ENCODE measurements at places on chromosomes 12 and 14.

DNA sequence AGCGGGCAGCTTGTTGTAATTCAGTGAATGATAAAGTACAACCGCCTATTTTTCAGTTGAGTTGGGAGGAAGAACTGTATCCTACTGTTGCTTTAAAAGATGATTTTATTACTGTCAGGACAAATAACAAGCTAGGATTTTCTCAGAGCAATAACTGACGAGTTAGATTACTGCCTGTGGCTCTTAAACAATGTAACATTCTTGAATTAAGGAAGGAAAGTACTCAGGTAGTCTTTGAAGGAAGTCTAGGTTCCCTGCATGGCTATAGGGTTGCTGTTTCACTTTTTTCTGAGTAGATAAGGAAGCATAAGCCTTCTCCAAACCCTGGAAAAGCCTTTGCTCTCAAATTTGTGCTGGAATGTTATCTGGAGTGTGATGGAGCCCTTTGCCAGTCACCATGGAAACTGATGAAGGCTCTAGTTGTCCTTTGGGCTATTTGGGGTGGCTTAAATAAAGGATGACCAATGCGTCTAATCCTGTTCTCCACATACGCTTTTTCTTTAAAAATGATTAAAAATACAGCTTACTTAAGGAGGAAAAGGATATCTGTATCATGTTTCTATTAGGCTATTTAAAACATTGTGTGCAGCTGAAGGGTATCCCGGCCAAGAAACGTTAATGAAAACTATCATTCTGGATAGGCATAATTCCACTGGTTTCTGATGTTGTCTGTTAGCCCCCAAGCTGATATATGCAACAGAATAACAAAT, 17.7 kb downstream of the NUBPL start:
- DNase-seq = no peak

- DNase-seq = no peak
Measured at GRCh38 chr14:91830777-91831176, 36.6 kb downstream of the TC2N start.

- DNase-seq = no peak
Measured at GRCh38 chr12:49496417-49497360, 42.1 kb upstream of the KCNH3 start.

DNA sequence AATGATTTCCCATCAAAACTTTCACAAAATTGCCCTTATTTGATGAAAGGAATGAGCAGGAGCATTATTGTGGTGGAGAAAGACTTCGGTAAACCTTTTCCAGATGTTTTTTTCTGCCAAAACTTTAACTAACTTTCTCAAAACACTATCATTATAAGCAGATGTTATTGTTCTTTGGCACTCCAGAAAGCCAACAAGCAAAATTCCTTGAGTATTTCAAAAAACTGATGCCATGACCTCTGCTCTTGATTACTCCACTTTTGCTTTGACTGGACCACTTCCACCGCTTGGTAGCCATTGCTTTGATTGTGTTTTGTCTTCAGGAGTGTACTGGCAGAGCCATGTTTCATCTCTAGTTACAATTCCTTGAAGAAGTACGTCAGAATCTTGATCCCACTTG, 29.7 kb upstream of the RAB21 start:
- DNase-seq = no peak

DNA sequence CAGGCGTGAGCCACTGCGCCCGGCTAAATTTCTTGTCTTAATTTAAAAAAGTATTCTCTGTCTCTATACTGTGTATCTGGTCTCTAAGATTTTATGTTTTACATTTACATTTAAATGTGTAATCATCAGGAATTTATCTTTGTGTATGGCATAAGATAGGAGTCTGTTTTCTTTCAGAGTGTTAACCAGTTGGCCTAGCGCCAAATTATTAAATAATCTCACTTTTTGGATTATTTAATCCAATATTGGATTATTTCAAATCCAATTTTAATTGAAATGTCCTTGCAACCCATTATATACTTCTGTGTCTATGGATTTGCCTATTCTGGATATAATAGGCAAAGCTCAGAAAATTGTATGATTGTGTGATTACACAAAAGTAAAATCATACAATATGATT, 45.0 kb downstream of the BAZ2A start:
- no peak for DNase-seq

DNA sequence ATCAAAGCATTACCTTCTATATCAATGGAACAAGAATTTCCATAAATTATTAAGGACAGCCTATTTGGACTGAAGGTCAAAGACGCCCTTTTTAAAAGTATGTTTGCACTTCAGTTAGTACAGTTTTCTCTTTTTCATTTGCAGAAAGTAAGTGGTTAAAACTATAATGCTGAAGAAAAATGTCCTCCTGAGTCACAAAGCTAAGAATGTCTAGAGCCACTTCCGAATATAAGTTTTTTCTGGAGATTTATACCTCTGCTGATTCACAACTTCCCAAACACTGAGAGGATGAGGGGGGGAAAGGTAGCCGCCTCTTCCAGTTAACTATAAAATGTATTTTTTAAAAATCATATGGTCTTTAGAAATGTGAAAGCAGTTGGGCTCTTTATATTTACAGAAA, 84.9 kb downstream of the DUSP6 start:
- DNase-seq = no peak

- DNase-seq = no peak
Measured at GRCh38 chr14:45939572-45939971, 686.6 kb upstream of the MIS18BP1 start.

DNA sequence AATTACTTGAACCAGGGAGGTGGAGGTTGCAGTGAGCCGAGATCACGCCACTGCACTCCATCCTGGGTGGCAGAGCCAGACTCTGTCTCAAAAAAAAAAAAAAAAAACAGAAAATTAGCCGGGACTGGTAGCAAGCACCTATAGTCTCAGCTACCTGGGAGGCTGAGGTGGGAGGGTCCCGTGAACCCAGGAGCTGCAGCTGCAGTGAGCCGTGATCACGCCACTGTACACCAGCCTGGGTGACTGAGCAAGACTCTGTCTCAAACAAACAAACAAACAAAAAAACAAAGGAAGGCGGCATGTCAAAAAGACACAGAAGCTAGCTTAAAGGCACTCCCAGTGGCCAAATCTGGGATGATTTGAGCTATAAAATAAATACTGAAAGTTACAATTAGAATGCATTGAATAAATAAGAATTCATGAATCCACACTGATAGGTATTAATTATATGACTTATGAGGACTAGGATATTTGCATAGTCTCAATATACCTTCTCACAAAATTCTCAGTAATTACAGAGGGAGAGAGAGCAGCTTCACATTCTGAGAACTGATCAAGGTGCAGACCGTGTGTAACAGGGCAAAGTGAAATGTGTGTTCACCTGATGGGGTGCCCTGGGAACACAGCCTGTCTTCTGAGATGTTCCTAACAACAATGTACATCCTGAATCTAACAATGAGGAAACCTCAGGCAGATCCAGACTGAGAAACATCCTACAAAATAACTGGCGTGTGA, 42.7 kb upstream of the GPR132 start:
- DNase-seq = no peak

DNA sequence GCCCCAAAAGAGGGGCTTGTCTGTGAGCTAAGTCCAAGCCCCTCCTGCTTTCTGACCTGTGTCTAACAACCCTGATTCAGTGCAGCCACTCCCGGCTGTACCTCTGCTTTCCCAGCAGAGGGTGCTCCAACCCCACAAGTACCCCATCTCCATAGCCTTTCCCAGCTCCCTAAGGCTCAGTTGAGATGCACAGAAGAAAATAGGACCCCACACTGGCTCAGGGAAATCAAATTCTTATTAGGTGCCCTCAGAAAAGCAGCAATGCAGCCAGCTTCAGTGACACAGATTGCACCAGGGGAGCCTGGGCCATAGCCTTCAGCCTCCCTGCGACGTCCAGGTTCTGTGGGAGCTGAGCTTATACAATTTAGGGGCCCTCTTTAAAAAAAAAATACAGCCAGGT, 49.9 kb downstream of the LRRC74A start:
- DNase-seq = peak; percentile 39

DNA sequence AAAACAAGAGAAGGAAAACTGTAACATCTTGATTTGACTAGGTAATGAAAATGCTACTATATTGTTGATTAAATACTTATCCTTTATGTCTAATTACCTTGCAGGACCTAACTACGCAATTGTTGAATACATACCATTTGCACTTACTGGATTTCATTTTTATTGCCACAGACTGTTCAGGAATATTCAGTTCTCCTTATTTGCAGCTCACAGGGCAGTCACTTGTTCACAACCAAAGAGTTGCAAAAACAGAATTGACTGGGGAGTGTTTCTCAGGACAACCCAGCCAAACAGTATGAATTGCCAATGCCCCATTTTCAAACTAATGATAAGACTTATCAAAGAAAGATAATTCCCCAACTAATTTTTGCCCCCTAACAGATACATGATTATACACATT, 49.4 kb downstream of the CIT start:
- no peak for DNase-seq

DNA sequence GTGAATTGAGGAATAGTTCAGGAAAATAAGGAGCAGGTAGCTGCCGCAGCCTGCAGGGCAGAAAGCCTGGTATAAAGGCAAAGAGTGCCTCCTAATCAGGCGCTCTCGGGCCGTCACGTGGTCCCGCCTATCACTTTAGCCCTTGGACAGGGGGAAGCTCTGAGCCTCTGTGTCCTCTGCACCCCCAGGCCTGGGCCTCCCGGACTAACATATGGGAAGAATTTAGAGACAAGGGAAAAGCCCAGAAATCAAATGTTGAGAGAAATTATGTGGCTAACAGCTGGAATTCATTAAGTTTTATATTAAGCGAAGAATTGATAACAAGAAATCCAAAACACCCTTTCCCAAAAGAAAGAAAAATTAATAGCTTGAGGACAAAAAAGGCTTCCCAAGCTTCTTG, 417.7 kb downstream of the ATP23 start:
- no peak for DNase-seq

- DNase-seq = no peak
Measured at GRCh38 chr14:105489542-105490266, 1.3 kb upstream of the TEDC1 start.

GRCh38 chr12:11147420-11147819, 13.0 kb upstream of the TAS2R30 start:
- DNase-seq = no peak

DNA sequence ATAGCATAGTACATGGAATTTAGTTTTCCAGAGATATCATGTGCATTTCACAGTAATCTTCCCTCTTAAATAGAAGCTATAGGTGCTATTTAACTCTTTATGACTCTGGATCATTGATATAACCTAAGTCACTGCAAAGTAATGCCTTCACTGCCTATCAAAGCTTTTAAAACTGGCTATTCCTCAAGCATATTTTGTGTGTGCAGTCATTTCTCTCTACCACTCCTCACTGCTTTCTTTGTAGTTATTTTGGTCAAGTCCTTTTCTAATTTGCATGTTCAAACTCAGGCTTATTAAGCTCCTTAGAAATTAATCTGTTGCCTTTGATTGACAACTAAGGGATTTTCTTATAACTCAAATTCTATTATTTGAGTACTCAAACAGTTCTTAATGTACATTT, 79.4 kb upstream of the PLEKHG7 start:
- no peak for DNase-seq
